Upper lobe of left lung (tissue), 6 donors: ENCODE measurements at places on chromosomes 7 and 10. TPM values are rescaled to one million over a fixed set of nuclear protein-coding genes. Genes with fewer than 3 reads are reported as not detected.
A peak's percentile ranks its signal among the peaks of the same experiment; 100 is the strongest.

The IDE gene
- 29.7 TPM for total RNA-seq

The GPR26 gene
- not detected for total RNA-seq

The PRSS2 gene
- total RNA-seq: 34.2 TPM

- no peak for DNase-seq
- no peaks in the 10 kb centered on the region for H3K36me3 ChIP-seq
- H3K27me3 ChIP-seq: peaks cover 28% of the 10 kb centered on the region
Measured at GRCh38 chr10:101570428-101571270, 17.4 kb downstream of the POLL start.

DNA sequence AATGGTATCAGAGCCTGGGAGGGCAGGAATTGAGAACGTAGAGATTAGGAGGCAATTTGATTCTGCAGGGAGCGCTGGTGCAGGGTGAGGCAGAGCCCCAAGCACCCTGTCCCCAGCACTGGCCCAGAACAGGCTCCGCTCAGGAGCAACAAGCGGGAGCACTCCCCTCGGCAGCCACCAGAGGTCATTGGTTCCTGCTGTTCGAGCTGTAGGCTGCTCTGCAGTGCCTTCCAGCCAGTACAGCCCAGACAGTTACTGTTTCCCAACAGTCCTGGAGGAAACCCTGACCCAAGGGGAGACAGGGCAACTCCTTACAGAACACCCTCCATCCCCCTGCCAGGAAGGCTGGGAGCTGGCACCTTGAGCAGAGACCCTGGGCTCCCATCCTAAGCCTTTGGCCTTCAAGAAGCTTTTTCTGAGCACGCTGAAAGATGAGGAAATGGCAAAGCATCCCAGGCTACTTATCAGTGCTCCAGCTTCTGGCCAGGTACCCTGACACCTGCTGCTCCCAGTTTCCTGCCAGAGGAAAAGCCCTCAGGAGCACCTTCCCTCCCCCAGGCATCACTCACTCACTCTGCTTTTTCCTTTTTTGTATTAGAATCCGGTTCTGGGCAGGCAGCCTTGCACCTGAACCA, 71.2 kb upstream of the EFCAB10 start:
- DNase-seq: peak; percentile 77
- no peak overlapping the region for H3K4me3 ChIP-seq
